Nephron progenitor cell (in vitro differentiated cells): ENCODE measurements at places on chromosomes 12 and 14.

GRCh38 chr14:92287987-92288386 is 35.0 kb upstream of the SLC24A4 start:
- no peak for DNase-seq

GRCh38 chr14:70907996-70908934 is 1.0 kb downstream of the PCNX1 start:
- peak; percentile 50 for DNase-seq

DNA sequence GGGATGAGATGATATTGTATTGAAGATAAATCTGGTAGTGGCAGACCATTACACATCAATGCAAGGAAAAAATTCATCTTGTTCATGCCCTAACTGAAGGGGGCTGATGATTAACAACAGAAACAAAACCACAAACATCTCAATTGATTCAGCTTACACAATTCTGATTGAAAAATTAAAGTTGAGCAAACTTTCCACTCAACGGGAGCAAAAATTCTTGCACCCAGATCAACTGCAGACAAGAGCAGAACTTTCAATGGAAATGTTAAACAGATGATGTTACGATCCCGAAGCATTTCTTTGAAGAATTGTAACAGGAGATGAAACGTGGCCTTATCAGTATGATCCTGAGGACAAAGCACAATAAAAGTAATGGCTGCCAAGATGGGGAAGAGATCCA is 172.4 kb upstream of the SOX5 start:
- no peak for DNase-seq

GRCh38 chr12:7723926-7724325 is 12.7 kb downstream of the DPPA3 start:
- no peak for DNase-seq

DNA sequence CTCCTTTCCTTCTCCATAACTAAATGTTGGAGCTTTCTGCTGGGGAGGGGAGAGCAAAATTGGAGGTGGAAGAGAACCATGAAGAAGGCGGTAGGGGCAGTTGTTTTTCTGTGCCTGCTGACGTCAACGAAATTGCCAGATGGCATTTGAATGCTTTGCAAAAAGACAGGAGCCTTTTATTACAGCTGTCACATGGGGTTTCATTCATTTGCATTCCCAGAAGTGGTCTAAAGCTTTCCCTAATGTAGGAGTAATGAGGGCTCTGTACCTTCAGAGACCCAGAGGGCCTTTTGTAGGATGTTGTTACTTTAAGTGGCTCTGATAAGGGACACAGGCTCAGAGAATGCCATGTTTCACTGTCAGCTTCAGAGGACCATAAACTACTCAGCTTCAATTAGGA is 107.1 kb upstream of the SLCO1C1 start:
- no peak for DNase-seq

- DNase-seq = no peak
Measured at GRCh38 chr12:58204071-58204470, 262.7 kb downstream of the ATP23 start.

GRCh38 chr14:105294142-105294597 is 6.6 kb downstream of the BRF1 start:
- DNase-seq = no peak

DNA sequence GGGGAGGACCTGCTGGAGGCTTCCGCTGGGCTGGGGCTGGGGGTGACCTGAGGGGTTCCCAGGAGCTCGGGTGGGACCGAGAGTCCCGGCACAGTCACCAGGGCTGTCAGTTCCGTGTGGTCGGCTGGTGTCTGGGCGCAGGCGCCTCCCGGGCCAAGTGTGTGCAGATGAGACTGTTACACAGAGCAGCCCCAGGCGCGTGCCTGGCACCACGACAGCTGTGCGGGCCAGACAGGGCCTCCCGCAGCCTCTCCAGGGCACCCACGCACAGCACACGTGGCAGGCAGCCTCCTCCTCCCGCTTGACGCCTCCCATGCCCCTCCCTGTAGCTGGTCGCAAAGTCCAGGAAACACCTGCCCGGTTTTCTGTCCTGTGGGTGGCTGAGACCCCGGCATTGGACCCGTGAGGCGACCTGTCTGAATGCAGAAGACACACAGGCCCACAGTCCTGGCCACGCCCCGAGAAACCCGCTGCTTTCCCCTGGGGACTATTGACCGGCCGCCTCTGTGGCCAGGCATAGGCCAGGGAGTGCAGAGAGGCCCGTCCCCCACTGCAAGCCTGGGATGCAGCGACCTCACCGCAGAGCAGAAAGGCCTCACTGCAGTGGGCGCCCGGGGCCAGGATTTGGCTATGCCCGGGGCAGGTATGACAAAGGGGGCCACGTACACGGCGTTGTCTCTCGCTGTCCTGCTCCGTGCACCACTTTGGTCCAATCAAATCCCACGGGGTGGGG is 12.1 kb upstream of the GALNT9 start:
- no peak for DNase-seq

DNA sequence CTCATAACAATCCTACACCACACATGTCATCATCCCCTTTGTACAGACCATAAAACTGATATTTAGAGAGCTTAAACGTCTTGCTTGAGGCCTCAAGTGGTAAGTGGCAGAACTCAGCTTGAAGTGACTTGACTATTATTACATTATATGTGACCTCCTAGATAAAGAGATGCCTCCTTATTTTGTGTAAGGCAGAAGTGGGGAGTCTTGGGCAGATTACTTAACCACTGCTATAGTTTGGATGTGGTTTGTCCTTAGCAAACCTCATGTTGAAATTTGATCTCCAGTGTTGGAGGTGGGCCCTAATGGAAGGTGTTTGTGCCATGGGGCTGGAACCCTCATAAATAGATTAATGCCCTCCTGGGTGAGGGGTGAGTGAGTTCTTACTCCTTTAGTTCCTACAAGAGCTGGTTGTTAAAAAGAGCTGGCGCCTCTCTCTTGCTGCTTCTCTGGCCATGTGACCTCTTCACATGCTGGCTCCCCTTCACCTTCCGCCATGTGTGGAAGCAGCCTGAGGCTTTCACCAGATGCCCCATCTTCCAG is 37.4 kb downstream of the RCOR1 start:
- DNase-seq = no peak

GRCh38 chr14:49893309-49894213 is 679 bp downstream of the ARF6 start:
- peak; percentile 76 for DNase-seq

- DNase-seq = no peak
Measured at GRCh38 chr14:35669782-35670181, 135.8 kb downstream of the INSM2 start.

- no peak for DNase-seq
Measured at GRCh38 chr12:55935738-55936151, 4.8 kb downstream of the DGKA start.

DNA sequence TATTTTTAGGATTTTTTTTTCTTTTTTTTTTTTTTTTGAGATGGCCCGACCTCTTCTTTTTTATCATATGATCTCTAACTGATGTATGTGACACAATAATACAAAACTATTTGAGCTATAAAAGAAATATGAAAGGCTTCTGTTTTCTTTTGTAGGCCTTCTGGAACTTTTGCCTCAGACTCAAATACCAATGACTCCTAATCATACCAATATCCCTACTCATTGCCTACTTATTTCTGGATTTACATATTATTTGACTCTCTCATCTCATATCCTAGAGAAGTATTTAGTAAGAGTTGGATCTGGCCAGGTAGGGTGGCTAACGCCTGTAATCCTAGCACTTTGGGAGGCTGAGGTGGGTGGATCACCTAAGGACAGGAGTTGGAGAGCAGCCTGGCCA is 12.7 kb upstream of the WDR89 start:
- DNase-seq = no peak

GRCh38 chr12:65387396-65387795 is 108.9 kb downstream of the MSRB3 start:
- DNase-seq = no peak

GRCh38 chr12:94205822-94206221 is 57.4 kb downstream of the PLXNC1 start:
- DNase-seq = no peak

DNA sequence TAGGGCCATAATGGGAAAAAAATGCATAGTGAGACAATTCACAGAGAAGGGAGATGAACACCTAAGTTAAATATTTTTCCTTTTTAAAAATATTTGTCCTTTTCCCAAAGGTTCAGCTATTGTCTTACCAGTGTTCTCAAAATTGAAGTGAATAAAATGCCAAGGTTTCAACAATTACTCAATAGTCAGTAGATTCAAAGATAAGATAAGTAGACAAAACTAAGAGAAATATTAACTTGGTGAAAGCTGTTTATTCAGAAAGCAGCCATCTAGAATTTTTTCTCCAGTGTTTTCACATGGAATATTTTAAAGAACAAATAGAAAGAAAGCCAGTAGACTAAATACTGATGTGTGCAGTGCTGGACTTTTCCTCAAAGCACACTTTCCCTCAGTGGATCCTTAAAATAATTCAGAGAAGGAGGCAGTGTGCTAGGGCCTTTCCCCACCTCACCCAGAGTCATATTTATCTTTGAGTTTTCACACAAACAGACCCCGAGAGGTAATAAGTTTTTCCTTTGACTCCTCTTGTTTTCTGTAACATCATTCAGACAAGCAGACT is 144.5 kb upstream of the PLEKHG7 start:
- no peak for DNase-seq

DNA sequence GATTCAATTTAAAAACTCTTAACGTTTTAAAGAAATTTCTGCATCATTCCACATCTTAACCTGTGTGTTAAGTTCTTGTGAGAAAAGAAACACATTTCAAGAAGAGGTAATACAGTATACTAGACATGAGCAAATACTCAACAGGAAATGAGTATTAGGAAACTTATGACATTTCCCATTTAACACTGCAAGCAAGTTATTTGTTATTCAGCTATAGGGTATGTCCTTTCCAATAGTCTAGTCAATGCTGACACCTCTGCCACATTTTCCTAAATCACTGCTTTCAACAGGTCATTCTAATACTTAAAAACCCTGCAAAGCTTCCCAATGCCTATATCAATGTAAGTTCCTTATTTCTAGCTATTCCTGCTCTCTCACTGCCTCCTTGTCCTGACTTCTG is 93.1 kb downstream of the DDHD1 start:
- DNase-seq = no peak

GRCh38 chr12:30679241-30679640 is 16.4 kb downstream of the IPO8 start:
- no peak for DNase-seq

- no peak for DNase-seq
Measured at GRCh38 chr12:124699909-124700308, 132.5 kb upstream of the NCOR2 start.

GRCh38 chr12:98896938-98897337 is 251.8 kb downstream of the APAF1 start:
- peak; percentile 60 for DNase-seq

- no peak for DNase-seq
Measured at GRCh38 chr12:127888943-127889719, 377.8 kb upstream of the TMEM132C start.

DNA sequence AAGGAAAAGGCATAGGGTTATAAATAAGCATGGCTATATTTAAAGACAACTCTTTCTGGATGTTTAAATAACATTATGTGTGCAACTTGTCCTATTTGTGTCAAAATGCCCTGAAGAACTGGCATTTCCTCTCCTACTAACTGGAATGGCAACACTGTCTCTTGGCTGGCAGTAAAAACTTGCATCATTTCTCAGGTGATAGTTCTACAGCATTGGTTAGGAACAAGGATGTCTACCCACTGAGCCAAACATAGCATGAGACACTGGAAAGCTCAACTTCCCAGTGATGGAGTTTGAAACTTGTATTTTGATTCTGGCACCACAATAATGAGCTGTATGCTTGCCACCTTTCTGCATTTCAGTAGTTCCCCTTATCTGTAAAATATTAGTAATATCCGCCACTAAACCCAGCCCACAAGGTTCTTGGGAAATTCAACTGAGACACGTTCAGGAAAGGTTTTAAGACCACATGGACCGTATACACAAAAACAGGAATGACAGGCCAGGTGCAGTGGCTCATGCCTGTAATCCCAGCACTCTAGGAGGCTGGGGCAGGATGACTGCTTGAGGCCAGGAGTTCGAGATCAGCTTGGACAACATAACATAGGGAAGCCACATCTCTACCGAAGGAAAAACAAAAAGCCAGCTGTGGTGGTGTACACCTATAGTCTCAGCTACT is 5.1 kb downstream of the SLC38A2 start:
- DNase-seq = no peak

DNA sequence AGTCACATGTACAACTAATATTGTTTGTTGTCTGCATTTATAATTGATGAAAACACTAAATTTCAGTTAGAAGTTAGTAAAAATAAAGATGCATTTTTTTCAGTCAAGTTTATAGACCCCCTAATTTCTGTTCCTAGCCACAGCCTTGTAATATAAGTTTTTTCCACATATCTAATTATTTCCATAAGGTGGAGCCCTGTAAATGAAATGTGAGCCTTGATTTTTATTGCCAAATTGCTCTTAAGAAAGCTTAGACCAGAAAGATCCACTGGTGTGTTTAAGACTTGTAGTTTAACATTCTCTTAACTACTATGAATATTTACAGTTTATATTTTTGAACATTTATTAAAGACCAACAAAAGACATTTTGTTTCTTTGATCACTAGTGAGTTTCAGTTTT is 322.1 kb upstream of the RGS6 start:
- no peak for DNase-seq

- DNase-seq = no peak
Measured at GRCh38 chr12:81615026-81615588, 144.0 kb downstream of the PPFIA2 start.
